Stimulated activated CD4-positive, alpha-beta T cell treated with anti-CD3 and anti-CD28 coated beads, TNF-alpha, amount 100 ng/mL, for 4 hours (primary cell): ENCODE measurements at places on chromosomes 7 and 10.

DNA sequence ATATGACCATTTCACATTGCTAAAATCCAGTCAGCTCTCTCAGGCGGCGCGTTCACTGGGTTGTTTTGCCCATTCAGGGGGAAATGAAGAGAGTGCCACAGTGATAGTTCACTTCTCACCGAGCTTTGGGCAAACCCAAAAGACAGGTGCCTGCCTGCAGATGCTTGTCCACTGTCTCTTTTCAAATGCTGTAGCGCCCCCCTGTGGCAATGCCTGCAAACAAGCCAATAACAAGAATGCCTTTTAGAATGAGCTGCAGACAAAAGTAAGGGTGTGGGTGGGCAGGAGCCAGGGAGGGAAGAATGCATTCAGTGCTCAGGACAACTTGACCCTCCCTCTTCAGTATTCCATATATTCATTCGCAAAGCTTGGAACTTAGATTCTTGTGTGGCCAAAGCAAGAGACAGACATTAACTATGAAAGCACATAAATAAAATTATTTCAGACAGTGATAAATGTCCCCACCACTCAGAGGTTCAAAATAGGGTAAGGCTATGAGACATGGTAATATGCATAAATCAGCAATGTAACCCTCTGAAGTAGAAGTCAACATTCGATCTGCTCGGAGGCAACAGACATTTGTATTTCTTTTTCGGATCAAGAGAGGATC, 86.9 kb downstream of the JAZF1 start:
- peak; percentile 14 for DNase-seq

GRCh38 chr7:94288096-94288495, 106.6 kb upstream of the COL1A2 start:
- DNase-seq: no peak

- no peak for DNase-seq
Measured at GRCh38 chr7:102849079-102849478, 63.7 kb upstream of the LRRC17 start.

DNA sequence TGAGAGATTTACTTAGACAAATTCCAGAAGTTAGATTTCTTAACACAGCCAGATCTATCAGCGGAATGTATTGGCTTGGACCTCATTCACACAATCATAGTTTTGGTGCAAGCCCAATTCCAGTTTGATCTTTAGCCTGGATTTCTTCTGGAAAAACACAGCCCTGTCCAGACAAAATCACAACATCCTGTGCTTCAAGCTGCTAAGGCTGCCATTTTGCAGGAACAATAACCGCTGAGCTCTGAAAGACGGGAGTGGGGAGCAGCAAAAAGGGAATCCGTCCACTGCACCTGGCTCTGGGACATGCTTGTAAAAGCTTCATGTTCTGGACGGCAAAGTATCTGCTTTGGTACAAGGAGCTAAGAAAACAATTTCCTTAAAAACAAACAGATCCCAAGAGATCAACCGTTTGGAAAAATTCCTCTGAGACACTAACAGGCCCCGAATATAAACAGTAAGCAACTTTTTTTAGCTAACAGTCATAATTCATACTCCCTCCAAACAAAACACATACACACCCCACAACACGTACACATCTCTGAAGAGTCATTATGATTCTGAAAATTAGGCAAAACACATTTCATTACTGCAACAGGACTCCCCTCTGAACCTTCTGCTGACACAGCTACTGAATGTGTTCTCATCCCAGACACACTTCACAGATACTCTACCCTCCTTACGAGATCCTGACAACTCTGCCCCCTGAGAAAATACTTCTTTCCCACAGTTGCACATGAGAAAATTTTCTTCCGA, 32.4 kb downstream of the ITIH5 start:
- DNase-seq: no peak
